KG1 (cell line): ENCODE measurements at places on chromosomes 1 and 21.
A peak's percentile ranks its signal among the peaks of the same experiment; 100 is the strongest.

DNA sequence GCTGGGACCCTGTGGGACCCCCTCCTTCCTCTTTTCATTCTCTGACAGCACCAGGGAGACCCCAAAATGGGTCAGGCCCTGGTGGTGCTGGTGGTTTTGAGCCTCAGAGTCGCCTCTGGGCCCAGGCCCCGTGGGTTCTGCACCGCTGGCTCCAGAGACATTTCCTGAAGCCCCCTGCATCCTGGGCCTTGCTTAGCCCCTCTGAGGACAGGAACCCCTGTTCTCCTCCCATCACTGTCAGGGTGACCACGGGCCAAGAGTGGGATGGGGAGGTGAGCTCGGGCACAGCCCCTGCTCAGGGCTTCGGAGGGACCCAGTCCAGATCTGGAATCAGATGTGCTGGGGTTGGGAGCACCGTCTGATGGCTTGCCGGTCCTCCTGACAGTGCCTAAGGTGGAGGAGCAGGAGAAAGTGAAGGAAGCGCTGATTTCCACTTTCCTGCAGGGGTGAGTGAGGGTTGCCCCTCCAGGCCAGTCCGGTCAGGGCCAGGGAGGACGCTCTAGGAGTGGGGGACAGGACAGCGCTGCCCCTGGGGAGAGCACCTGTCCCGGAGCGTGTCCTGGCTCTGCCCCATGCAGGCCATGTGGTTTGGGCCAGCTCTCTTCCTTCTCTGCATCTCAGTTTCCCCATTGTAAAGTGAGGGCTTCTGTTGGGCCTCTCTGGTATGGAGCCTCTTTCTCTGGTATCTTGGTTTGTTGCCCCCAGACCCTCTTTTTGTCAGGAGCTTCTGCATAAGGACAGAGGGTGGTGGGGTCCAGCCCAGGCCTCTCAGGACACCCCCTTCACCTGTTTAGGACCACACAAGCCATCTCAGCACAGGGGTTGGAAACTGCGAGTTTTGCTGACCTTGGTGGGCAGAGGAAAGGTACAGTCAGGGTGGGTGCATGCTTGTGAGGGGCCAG lies 71.0 kb downstream of the TRIM11 start:
- DNase-seq = no peak

- no peak for DNase-seq
Measured at GRCh38 chr1:32761253-32761877, 55.8 kb downstream of the YARS1 start.

- DNase-seq = no peak
Measured at GRCh38 chr1:182092336-182092735, 30.8 kb upstream of the ZNF648 start.

GRCh38 chr1:14603645-14604044 lies 5.2 kb downstream of the KAZN start:
- no peak for DNase-seq

- DNase-seq = no peak
Measured at GRCh38 chr21:31802331-31802730, 70.4 kb upstream of the SCAF4 start.

DNA sequence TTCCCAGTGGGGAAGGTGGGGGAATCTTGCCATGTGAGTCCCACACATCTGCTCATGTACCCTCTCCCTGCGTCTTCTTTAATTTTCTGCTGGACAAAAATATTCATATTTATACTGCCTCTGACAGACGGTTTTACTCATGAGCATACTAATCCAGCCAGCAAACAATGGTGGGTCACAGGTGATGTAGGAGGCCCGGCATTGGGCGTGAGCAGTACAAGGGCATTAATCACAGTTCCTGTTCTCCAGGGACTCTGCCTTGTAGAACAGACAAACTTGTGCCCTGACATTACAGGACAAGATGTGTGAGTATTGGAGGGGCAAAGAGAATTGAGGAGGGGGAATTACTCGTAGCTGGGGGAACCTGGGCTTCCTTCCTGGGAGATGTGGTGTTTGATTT lies 25.0 kb downstream of the MTARC1 start:
- DNase-seq = no peak

- DNase-seq = no peak
Measured at GRCh38 chr1:71054791-71055190, 7.2 kb upstream of the PTGER3 start.

- DNase-seq = no peak
Measured at GRCh38 chr1:61670445-61670844, 54.5 kb downstream of the TM2D1 start.

- no peak for DNase-seq
Measured at GRCh38 chr1:182652933-182653332, 31.5 kb downstream of the RGS8 start.

DNA sequence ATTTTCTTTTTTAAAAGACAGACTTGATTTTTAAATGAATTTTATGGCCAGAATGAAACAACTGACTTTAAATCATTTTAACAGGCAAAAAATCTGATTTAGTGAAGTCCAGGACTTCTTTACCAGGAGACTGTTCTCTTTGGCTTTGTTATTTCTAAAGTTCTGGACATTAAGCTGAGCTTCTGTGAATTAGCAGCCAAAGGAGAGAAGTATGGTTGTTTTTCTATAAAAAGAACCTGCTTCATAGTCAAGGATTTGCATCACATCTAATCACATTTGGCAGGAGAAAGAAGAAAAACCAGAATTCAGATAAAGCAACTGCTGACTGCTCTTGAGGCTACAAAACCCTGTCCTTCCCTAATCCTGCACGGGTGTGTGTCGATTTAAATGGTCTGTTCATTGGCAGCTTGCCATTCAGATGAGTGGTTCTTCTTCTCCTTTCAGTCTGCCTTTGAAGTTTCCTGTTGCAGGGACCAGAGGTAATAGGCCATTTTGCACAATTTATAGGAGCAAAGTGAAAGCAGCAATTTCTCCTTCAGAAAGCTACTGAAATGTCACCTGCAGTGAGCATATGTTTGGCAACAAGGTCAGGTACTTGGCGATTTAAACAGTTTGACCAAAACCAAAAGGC lies 215.4 kb downstream of the OLFM3 start:
- DNase-seq = peak; percentile 28

DNA sequence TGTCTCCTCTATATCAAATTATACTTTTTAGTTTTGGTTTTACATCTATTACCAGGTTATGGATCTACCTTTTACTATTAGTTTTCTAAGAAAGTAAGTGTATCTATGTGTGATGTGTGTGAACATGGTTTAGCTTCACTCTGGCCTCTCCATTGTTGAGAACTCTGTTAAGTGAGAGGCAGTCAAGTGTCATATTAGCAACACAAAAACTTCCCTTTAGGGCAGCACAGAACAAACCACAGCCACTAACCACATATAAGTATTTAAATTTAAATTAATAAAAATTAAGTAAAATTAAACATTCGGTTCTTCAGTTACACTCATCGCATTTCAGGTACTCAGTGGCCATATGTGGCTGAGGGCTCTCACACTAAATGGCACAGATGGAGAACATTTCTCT lies 96.6 kb downstream of the DPYD start:
- DNase-seq = no peak

GRCh38 chr1:78095593-78095992 lies 49.8 kb downstream of the GIPC2 start:
- no peak for DNase-seq

GRCh38 chr21:33481314-33481943 lies 1.7 kb upstream of the TMEM50B start:
- no peak for DNase-seq

DNA sequence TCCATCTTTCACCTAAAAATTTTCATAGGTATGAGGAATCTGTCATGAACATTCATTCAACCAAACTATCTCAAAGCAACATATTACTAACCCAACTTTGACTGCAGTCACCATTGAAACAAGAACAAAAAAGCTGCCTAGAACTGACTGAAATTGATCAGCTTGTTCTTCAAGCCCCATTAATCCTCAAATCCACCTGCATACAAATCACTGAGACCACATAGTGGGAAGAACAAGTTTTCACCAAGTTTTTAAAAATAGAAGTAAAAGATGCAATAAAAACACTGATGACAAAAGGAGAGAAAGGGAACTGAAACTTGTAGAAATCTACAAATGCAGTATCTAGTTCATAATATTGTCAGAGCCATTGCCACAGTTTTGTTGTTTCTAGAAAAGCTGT lies 6.1 kb downstream of the SORT1 start:
- no peak for DNase-seq

GRCh38 chr1:158793604-158794003 lies 12.6 kb upstream of the OR6N2 start:
- no peak for DNase-seq

- DNase-seq = no peak
Measured at GRCh38 chr1:110676970-110677369, 2.2 kb upstream of the KCNA3 start.

GRCh38 chr1:23558872-23559135 lies 497 bp downstream of the ID3 start:
- no peak for DNase-seq

GRCh38 chr1:86357796-86358195 lies 38.3 kb downstream of the ODF2L start:
- DNase-seq = no peak

DNA sequence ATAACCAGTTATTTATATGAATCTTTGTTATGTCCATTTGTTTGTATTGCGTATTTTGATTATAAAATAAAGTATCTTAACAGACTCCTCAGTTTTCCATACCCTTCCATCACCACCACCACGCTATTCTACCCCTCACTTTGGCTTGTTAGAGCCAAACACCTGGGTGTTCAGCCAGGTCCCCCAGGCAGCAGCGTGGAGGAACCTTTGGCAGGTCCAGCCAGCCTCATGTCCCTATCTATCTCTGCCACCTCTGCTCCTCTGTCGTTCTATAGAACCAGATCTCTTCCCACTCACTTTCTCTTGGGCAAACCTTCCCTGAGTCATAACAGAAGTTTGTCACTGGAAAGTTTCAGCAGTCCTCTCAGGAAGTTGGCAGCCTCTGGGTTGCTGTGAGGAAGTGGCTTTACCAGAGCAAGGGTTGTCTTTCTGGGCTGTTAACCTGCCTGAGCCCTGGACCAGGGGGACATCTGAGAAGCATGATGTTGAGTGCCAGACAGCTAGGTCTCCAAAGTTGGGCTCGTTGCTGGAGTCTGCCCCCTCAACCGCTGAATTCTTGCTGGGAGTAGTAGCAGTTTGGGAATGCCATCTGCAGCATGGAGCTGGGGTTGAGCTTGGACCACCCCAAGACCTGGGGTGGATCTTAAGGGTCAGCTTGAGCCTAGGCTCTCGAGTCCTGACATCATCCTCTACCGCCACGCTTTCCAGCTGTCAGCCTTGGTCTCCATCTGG lies 996 bp upstream of the SH3BGRL3 start:
- peak; percentile 24 for DNase-seq

GRCh38 chr1:160096274-160097116 lies 1.9 kb downstream of the IGSF8 start:
- no peak for DNase-seq

DNA sequence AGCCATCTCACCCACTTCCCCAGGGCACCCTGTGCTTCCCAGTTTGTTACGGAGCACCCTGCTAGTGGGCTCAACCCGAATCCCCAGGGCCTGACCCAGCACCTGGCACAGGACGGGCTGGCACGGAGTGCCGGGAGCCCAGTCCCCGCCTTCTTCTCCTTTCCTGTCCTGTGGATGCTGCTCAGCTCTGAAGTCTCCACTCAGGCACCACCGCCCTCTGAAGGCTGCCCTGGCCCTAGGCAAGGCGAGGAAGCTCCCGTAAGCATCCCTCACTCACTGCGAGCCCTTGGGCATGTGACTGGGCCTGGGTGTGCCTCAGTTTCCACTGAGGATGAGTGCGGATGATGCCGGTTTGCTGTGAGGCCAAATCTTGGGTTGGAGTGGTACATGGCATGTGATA lies 21.8 kb downstream of the SLC1A7 start:
- no peak for DNase-seq

DNA sequence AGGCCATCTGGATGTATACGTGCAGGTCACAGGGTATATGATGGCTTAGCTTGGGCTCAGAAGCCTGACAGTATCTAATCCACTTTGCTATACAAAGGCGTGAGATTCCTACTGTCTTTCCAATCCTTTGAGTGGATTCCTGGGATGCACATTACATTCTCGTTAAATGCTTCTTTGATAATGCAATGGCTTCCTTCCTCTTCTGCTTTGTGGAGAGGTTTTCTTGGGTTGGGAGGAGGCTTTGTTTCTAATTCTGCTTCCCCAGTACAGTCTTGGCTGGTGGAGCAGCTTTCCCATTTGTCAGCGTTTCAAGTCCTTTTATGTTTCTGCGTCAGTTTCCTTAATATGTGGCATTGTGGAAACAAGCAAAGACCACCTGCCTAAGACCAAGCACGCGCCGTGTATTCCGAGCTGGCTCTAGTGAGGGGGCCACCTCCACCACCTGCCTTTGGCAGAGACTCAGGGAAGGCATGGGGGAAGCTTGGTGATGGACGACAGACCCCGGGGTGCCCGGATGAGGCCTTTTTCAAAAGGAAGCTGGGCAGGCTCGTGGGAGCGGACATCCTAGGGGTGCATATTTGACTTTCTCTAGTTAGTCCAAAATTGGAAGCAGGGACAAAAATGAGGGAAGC lies 72.7 kb downstream of the WDR4 start:
- no peak for DNase-seq

DNA sequence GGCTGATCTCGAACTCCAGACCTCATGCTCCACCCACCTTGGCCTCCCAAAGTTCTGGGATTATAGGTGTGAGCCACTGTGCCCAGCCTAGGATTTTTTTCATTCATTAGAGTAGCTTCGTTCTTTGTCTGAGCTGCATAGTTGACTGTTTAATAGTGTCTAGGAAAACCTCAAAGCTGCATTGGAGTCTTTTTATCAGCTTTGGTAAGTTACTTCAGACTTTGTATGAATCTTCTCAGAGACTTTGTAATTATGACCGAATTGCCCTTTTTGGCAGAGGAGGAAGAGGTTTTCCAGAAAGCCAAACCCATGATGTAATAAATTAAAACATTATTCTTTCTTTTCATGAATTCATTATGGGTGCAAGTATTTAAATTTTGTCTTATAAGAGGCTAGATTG lies 5.1 kb downstream of the DNAJB4 start:
- no peak for DNase-seq

GRCh38 chr1:35864813-35865212 lies 18.2 kb upstream of the AGO1 start:
- no peak for DNase-seq

GRCh38 chr21:31335957-31336738 lies 7.9 kb downstream of the TIAM1 start:
- DNase-seq = no peak

DNA sequence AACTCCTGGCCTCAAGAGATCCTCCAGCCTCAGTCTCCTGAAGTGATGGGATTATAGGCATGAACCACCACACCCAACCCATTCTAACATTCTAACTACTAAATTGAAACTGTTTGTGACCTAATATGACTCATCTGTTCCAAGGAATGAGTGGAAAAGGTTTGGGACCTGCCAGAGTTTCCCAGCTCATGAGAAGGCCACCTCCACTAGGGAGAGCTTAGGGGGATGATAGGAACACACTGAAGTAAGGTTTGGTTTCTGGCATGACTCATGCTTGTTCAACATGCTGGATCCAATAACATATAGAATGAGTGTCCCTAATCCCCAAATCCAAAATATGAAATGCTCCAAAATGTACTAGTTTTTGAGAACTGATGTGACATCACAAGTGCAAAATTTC lies 18.9 kb upstream of the SCAF4 start:
- no peak for DNase-seq

- DNase-seq = no peak
Measured at GRCh38 chr1:229478852-229479251, 29.3 kb downstream of the NUP133 start.

- DNase-seq = no peak
Measured at GRCh38 chr1:172071746-172072145, 230.4 kb downstream of the DNM3 start.

- no peak for DNase-seq
Measured at GRCh38 chr21:42058631-42059111, 12.4 kb upstream of the UMODL1 start.

- no peak for DNase-seq
Measured at GRCh38 chr1:227921461-227922185, 26.1 kb downstream of the WNT9A start.
